Cerebellum (tissue), 4 donors: ENCODE measurements at places on chromosomes 12 and 14.

DNA sequence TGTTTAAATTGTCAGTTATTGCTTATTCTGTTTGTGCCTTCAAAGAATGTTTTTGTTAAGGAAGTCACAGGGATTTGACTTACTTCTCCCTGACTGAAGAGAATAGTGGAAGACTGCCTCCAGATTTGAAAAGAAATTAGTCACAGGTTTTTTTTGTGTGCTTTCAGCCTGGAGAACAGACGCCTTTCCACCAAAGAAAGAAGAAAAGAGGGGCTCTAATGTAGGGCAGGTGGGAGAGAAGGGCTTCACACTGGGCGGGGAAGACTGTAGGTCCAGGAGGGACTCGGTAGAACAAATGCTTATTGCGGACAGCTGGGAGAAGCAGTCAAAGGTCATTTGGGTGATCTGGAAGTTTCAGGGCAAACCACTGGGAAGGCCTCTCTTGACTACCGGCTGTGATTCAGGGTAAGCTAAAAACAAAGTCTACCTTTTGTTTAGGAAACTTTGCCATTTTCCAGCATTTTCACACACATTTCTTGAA is 76.8 kb downstream of the SAMD4A start:
- DNase-seq = no peak

- DNase-seq = no peak
Observed at GRCh38 chr12:85621041-85621440, 215.2 kb downstream of the RASSF9 start.

- DNase-seq = no peak
Observed at GRCh38 chr14:68122651-68123050, 303.1 kb downstream of the RAD51B start.

GRCh38 chr14:96198430-96199130 is 6.1 kb upstream of the BDKRB2 start:
- DNase-seq = no peak

GRCh38 chr12:50212071-50212467 is 44.9 kb upstream of the CERS5 start:
- DNase-seq = no peak

- DNase-seq = no peak
Observed at GRCh38 chr14:101591582-101591981, 30.3 kb downstream of the DIO3 start.

GRCh38 chr12:48651681-48652080 is 30.4 kb downstream of the KANSL2 start:
- DNase-seq = no peak

GRCh38 chr12:117402363-117402762 is 40.9 kb upstream of the NOS1 start:
- no peak for DNase-seq

- no peak for DNase-seq
Observed at GRCh38 chr14:99381688-99382060, 99.0 kb downstream of the SETD3 start.

GRCh38 chr14:89507521-89507920 is 90.5 kb upstream of the FOXN3 start:
- DNase-seq = no peak

DNA sequence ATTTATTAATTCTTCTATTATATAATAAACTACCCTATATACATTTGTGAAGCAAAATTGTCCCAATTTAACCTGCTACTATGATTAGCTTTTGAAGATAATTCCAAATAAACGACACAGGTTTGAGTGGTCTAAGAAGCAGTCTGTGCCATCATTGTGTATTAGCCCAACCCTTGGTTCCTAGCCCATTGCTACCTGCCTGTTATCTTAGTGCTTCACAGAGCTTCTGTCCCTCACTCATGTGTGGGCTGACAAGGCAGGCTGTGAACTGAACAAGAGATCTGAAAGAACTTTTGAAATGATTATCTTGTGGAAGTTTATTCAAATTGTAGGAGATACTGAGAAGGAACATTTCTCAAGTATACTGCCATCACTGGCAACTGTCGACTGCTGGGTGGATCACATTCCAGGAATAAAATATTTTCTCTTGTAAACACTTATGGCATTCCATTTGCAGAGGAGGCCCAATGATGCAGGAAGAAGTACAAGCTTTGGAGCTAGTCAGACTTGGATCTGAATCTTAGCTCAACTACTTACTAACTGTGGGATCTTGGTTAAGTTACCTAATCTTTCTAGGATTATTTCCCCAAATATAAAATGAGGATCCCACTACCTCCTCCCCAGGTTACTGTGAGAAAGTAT is 7.8 kb upstream of the MTERF2 start:
- no peak for DNase-seq

DNA sequence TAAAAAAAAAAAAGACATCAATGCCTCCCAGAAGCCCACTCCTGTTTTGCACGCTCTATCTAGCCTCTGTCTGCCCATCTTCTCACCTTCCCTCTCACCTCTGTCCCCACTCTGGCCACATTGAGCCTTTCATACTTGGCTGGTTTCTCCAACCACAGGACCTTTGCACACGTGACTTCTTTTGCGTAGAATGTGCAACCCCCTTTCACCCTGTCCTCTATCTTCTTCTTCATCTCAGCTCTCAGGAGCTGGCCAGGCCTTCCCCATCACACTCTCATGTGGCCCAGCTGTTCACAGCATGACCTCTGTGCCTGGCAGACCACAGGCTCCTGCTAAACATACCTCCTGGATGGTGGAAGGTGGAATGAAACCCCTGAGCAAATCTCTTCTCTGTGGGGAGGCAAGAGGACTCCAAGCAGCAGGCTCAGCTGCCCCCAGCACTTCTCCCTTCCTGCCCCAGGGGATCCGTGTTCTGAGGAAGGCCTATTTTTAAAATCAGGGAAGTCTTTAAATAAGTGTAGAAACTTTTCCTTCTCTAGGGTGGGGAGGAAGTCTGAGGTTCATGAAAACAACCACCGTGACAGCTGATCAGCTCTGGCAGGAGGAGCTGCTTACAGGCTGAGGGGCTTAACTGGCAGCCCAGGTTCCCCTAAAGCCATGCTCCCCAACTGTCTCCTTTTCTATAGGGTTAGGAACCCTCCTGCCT is 11.6 kb downstream of the HVCN1 start:
- DNase-seq = no peak

DNA sequence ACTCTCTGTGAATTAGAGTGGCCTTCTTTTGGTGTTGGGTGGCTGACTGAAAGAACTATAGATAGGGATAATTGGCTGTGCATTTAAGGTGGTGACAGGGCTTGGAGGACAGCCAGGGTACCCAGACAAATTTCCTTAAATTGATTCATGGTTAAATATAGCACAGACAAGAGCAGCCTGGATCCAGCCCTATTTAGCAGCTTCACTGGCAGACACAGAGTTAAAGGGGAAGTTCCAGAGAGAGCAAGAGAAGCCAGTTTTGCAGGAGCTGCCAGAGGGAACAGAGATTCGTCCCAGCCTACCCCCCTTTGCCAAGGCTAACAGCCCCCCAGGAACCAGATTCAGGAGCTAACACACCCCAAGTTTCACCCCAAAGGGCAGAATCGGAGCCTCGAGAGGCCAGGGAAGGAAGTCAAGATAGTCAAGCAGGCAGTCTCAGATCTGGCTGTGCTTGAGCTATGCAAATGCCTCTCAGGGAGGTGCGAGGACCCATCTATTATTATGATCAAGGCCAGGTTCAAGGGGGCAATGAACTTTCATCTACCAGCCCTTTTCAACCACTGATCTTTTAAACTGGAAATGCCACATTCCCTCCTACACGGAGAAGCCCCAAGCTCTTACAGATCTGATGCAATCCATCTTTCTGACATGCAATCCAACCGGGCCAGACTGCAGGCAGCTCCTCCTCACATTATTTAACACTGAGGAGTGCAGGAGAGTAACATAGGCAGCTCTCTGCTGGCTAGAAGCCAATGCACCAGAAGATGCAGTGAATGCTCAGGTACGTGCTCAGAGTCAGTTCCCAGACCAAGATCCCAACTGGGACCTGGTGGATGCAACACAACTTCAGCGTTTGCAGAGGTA is 58.2 kb downstream of the DHRS2 start:
- no peak for DNase-seq

GRCh38 chr14:26870096-26870495 is 272.3 kb upstream of the NOVA1 start:
- DNase-seq = peak; percentile 30

DNA sequence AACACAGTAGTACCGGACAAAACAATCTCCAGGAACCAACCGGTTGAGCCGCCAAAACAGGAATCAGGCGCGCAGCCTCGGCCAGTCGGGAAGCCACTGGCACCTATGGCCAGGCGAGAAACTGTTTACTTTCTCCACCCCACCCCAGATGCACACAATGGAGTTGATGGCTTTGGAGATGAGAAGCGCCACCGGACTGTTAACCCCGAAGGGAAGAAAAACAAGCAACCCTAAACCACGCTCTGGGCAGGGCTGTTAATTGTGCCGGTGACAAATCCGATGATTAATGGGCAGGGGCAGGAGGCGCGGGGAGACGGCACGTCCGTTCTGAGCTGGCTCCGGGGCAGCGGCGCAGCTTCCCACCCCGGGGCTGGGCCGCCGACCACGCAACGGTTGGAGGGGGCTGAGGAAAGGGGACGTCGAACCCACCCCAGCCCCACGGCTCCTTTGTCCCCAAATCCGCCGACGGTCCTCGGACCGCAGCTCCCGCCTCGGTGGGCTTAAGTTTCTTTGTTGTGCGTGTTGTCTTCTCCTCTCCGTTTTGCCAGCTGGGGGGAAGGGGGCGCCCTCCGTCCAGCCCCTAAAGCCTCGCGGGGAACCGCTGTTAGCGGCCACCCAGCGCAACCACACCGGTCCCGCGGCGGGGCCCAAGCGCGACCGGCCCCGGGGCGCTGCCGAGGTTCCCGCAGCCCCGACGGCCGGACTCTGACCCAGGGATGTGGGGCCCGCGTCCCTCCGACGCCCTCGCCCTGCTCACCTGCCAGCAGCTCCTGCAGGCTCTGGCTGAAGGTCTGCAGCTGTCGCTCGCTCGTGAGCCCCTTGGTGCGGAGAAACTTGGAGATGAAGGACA is 790 bp downstream of the BTG1 start:
- no peak for DNase-seq
